ENCODE measurements at places on chromosomes 5 and 9.

- peak overlapping the region; percentile 23 for H3K4me3 ChIP-seq
- peaks cover 12% of the 10 kb centered on the region for H3K27me3 ChIP-seq
- H3K36me3 ChIP-seq, result no peaks in the 10 kb centered on the region
- H3K27ac ChIP-seq, result no peak overlapping the region
These were observed 2.6 kb upstream of the MZB1 start for GRCh38 chr5:139392324-139392677.

GRCh38 chr9:73026375-73026774 lies 73.5 kb upstream of the ALDH1A1 start:
- H3K4me3 ChIP-seq, result no peak overlapping the region
- DNase-seq, result no peak
- peaks cover 15% of the 10 kb centered on the region for H3K27me3 ChIP-seq
- H3K4me1 ChIP-seq, result no peaks in the 10 kb centered on the region
- no peaks in the 10 kb centered on the region for H3K36me3 ChIP-seq
- no peak overlapping the region for H3K27ac ChIP-seq

DNA sequence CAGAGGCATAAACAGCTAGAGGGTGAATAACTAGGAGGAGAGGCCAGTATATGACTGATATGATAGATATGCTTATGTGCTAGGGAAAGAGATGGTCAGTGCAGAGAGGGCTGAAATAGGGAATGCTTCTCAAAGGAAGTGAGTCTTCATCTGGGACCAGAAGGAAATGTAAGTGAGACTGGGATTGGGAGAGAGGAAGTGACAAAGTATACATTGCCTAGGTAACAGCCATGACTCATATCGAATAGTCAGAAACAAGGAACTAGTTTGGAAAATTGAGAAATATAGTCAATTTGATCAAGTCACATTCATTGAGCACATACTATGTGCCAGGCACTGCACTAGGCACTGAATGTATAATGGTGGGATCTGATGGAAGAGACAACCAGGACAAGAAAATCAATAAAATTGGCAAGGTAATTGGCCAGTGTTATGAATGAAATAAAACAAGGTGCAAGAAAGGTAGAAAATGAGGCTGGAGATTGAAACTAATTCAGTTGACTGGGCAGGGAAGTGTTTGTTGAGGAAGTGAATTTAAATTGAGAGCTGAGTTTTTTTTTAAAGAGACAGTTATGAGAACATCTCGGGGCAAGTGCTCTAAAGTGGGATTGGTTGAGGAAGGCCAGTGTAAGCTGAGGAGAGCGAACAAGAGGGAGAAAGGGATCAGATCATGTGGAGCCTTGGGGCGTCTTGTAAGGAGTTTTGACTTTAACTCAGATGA lies 4.3 kb downstream of the ERAP2 start:
- H3K36me3 ChIP-seq, result no peaks in the 10 kb centered on the region
- no peaks in the 10 kb centered on the region for H3K4me1 ChIP-seq
- no peak overlapping the region for H3K4me3 ChIP-seq
- no peak for DNase-seq
- peak overlapping the region; percentile 70 for H3K27ac ChIP-seq

- H3K4me1 ChIP-seq, result no peaks in the 10 kb centered on the region
- DNase-seq, result no peak
- H3K27ac ChIP-seq, result no peak overlapping the region
- H3K4me3 ChIP-seq, result no peak overlapping the region
- H3K27me3 ChIP-seq, result no peaks in the 10 kb centered on the region
- H3K36me3 ChIP-seq, result no peaks in the 10 kb centered on the region
These were observed 1093.7 kb upstream of the ACO1 start for GRCh38 chr9:31290731-31291130.

GRCh38 chr5:144684899-144685298 lies 514.2 kb downstream of the KCTD16 start:
- no peak overlapping the region for H3K27ac ChIP-seq
- no peak overlapping the region for H3K4me3 ChIP-seq
- H3K4me1 ChIP-seq, result no peaks in the 10 kb centered on the region

GRCh38 chr5:170251462-170251861 lies 18.7 kb downstream of the C5orf58 start:
- no peaks in the 10 kb centered on the region for H3K36me3 ChIP-seq
- no peak overlapping the region for H3K27ac ChIP-seq
- no peak for DNase-seq
- no peaks in the 10 kb centered on the region for H3K4me1 ChIP-seq
- H3K4me3 ChIP-seq, result no peak overlapping the region

DNA sequence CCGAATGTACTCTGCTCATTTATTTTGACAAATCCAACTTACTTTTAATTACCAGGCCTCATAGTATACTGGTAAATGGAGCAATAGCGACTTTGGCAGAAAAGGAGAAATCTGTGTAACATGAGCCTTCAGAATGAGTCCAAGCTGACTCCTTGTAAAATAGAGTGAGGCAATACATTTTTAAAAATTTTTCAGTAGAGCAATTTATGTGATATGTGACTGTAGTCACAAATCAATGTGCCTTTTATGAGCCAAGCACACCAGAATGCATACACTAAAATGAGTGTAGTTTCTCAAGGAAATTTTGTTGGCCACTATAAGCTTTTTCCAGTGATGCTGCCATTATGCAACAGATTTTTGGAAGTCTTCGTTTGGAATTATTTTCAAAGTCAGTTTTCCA lies 73.8 kb downstream of the SNCAIP start:
- DNase-seq, result no peak
- H3K36me3 ChIP-seq, result no peaks in the 10 kb centered on the region
- H3K27me3 ChIP-seq, result no peaks in the 10 kb centered on the region
- no peak overlapping the region for H3K4me3 ChIP-seq
- no peak overlapping the region for H3K27ac ChIP-seq

DNA sequence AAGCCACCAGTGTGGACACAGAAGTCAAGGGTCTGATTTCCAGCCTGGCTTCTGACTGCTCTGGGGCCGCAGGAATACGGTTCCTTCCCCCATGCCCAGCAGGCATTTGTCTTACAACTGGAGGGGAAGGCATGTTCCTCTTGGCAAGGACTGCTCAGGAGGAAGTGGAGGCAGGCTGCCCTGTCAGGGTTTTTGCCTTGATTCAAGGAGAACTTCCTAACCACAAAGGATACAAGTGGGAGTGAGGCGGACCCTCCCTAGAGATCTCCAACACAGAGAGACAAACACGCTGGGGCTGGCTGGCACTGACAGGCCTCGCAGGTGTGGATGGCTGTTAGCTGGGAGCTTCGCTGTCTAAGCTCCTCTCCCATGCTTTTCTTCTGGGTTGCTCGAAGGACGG lies 19.1 kb downstream of the TGFBI start:
- H3K36me3 ChIP-seq, result peaks cover 47% of the 10 kb centered on the region
- H3K27me3 ChIP-seq, result no peaks in the 10 kb centered on the region
- no peak overlapping the region for H3K4me3 ChIP-seq
- DNase-seq, result no peak
- H3K4me1 ChIP-seq, result peaks cover 12% of the 10 kb centered on the region
- H3K27ac ChIP-seq, result peak overlapping the region; percentile 97

DNA sequence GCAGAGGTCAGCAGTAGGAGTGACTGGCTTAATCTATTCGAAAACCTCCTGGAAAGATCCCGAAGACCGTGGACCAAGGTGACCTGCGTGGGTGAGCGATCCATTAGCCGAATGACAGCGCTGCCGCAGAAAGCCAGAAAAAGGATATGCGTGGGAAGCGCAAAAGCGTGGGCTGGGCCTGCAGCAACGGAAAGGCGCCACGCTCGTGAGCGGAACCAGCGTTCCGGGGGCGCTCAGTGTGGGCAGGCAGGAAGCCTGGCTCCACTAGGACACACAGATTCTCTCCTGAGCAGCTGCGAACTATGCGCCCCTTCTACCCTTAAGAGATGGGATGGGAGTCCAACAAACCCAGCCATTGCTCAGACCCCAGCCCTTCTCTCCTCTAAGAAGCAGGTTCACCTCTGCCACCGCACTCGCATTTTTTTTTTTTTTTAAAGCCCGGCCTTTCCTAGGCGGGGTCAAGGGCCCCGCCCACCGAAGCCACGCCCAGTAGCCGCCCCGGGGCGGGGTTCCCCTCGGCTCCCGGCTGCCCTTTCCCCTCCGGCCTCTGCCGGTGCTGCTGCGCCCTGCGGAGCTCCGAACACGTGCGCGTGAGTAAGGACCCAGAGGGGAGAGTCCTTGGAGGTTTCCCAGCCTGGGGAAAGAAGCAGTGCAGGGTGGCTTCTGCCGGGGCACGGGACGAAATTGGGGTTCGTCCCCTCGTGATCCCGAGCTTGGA lies 19.8 kb upstream of the MATR3 start:
- peak overlapping the region; percentile 61 for H3K4me3 ChIP-seq
- peaks cover 20% of the 10 kb centered on the region for H3K4me1 ChIP-seq
- H3K27me3 ChIP-seq, result no peaks in the 10 kb centered on the region
- DNase-seq, result peak; percentile 97
- H3K36me3 ChIP-seq, result peaks cover 17% of the 10 kb centered on the region

DNA sequence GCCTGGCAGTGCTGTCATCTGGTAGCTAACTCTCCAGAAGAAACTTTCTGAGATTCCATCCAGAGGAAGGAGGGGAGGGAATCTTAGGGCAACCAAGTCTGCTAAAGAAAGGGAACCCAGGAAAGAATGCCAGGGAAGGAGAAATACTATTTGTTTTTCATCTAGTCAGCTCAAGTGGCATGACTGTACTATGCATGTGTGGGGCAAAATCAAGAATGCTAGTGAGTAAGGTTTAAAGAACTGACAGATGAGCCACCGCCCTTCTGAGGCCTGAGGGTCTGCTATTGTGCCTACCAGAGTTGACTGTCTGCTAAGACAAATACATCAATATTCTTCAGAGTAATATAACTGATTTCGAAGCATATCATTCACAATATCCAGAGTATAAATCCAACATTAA lies 204.2 kb downstream of the SLC12A2 start:
- no peak overlapping the region for H3K27ac ChIP-seq
- H3K4me3 ChIP-seq, result no peak overlapping the region
- DNase-seq, result no peak
- H3K27me3 ChIP-seq, result no peaks in the 10 kb centered on the region
- H3K36me3 ChIP-seq, result no peaks in the 10 kb centered on the region

DNA sequence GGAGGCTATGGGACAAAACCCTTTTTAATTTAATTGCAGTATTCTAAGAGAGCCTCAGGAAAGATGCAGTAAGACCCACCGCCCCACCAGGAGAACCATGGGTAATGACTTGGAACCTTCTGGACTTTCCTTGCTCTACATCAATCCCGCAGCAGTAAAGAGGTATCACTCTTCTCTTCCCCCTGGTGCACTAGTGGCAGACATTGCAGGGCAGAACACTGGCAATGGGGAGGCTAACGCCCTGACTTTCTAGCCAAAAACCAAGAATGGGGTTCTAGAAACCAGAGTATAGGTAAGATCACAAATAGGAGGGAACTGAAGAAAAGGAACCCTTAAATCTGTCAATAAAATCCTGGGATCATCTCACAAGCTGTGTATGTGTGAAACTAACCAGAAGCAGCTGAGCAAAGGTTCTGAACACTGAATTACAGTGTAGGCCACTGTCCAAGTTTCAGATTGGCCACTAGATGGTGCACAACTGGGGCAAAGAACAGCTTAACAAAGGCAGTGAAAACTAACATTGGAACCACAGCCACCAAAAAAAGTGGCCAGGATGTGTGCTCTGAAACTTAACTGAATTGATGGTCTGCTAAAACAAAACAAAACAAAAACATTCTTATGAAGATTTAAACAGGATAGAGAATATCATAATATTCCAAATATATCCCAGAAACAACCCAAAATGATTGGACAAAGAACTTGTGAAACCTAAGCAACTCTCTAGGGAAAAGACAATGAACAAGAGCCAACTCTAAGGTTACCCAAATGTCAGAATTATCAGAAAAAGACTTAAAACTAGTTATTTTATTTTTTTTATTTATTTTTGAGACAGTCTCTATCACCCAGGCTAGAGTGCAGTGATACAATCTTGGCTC lies 6.6 kb upstream of the FAM151B start:
- DNase-seq, result peak; percentile 28
- no peak overlapping the region for H3K27ac ChIP-seq
- H3K36me3 ChIP-seq, result peaks cover 26% of the 10 kb centered on the region

DNA sequence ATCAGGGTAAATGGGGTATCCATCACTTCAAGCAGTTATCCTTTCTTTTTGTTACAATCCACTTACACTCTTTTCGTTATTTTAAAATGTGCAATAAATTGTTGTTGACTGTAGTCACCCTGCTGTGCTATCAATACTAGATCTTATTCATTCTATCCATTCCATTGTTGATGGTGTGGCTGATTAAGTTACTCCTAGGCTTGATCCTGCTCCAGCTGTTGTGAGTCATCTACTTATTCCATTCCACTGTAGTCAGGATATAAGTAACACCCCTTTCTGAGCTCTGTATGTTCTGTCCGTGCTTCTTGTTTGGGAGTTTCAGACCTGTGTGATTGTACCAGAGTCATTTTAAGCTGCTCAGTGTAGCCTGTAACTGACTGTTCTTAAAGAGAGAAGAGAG lies 122.5 kb upstream of the RUSC2 start:
- DNase-seq, result no peak
- peak overlapping the region; percentile 45 for H3K27ac ChIP-seq
- no peak overlapping the region for H3K4me3 ChIP-seq
- no peaks in the 10 kb centered on the region for H3K36me3 ChIP-seq

- H3K27me3 ChIP-seq, result peaks cover 10% of the 10 kb centered on the region
- DNase-seq, result peak; percentile 91
- peak overlapping the region; percentile 63 for H3K4me3 ChIP-seq
- H3K27ac ChIP-seq, result no peak overlapping the region
These were observed 7.0 kb upstream of the EBF1 start for GRCh38 chr5:159106569-159107282.

DNA sequence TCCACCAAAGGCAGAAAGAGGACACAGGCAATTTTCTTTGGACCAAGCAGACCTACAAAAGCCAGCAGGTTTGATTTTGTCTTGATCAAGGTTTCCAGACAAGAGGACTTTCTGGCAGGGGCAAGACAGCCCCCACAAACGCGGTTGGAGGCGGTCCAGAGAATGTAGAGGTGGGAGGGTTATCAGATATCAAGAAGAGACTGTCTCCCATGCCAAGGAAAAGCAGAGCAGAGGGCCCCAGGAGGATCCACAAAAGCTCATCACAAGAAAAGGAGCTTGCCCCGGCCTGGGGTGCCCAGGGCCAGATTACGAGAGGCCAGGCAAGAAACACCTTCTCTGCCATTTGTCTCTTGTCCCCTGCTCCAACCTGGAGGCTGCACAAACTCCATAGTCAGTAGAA lies 538.9 kb downstream of the BNC2 start:
- no peak for DNase-seq
- no peaks in the 10 kb centered on the region for H3K36me3 ChIP-seq
- H3K27me3 ChIP-seq, result no peaks in the 10 kb centered on the region
- no peak overlapping the region for H3K27ac ChIP-seq
- peaks cover 5% of the 10 kb centered on the region for H3K4me1 ChIP-seq

DNA sequence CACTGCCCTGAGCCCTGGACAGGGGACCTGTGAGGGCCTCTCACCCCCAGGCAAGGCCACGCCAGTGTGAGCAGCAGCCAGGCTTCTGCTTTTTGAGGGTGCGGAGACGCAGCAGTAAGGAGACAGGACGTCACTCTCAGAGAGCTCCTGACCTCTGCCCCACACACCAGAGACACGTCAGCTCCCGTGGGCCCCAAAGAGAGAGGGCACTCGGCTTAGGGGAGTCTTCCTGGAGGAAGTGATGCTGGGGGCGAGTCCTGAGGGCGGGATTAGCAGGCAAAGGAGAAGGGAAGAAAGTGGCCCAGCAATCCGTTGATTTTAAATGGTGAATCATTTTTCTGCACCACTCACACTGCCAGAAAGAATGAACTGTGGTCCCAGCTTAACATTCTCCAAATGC lies 24.0 kb upstream of the SLC9A3 start:
- H3K27me3 ChIP-seq, result no peaks in the 10 kb centered on the region
- no peak overlapping the region for H3K4me3 ChIP-seq
- H3K36me3 ChIP-seq, result no peaks in the 10 kb centered on the region
- H3K4me1 ChIP-seq, result no peaks in the 10 kb centered on the region
- no peak overlapping the region for H3K27ac ChIP-seq

GRCh38 chr9:96394832-96395496 lies 11.5 kb upstream of the SLC35D2 start:
- H3K36me3 ChIP-seq, result peaks cover 12% of the 10 kb centered on the region
- peak overlapping the region; percentile 12 for H3K27ac ChIP-seq
- no peaks in the 10 kb centered on the region for H3K27me3 ChIP-seq
- peaks cover 7% of the 10 kb centered on the region for H3K4me1 ChIP-seq
- peak; percentile 52 for DNase-seq
- H3K4me3 ChIP-seq, result no peak overlapping the region
